ENCODE measurements at places on chromosomes 6 and 20.

DNA sequence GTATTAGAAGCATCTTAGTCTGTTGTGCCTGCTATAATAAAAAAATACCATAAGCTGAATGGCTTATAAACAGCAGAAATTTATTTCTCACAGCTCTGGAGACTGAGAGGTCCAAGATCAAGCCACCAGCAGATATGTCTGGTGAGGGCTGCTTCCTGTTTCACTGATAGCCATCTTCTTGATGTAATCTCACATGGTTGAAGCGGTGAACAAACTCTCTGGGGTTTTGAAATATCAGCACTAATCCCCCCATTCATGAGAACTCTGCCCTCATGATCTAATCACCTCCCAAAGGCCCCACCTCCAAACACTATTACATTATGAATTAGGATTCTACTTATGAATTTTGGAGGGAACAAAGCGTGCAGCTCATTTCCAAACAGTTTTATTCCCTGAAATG, 11.6 kb upstream of the CLVS2 start:
- DNase-seq: no peak

DNA sequence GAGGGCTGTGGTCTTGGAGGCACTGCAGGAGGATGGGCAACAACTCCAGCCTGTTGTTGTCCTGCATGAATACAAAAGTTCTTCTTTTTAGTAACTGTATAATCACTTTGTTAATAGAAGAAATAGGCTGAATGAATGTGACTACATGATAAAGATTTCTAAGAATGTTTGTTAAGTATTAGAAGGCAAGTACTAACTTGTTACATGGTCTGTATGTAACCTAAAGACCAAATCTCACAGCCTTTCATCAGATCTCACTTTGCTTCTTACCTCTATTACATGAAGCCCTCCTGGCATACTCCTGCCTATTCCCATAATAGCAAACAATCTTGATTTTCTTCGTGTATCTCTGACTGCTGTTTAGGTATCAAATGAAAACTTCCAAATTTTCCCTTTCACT, 73.4 kb downstream of the REPS1 start:
- DNase-seq: no peak

- DNase-seq: no peak
Observed at GRCh38 chr6:36375644-36376155, 11.8 kb downstream of the ETV7 start.

- DNase-seq: no peak
Observed at GRCh38 chr6:155400654-155400965, 55.0 kb downstream of the NOX3 start.

All from stromal cell of bone marrow (primary cell).